Activated CD4-positive, alpha-beta memory T cell treated with anti-CD3 and anti-CD28 coated beads for 36 hours (primary cell): ENCODE measurements at places on chromosomes 3 and 15.

DNA sequence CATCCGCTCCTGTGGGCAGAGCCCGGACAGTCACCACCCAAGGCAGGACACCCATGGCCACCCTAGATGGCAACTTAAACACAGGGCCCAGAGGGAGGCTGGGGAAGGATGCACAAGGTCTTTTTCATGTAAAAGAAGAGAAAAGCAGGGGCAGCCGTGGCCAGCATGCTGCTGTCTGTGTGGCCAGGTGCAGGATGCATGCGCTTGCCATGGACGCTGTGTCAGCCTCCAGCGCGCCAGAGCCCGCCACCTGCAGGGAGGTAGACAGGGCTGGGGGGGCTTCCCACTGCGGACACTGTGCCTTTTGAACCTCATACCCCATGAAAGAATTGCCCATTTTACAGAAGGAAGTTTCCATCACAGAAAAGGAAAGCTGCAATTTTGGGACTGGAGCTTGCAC, 18.2 kb downstream of the UROC1 start:
- no peak for DNase-seq

DNA sequence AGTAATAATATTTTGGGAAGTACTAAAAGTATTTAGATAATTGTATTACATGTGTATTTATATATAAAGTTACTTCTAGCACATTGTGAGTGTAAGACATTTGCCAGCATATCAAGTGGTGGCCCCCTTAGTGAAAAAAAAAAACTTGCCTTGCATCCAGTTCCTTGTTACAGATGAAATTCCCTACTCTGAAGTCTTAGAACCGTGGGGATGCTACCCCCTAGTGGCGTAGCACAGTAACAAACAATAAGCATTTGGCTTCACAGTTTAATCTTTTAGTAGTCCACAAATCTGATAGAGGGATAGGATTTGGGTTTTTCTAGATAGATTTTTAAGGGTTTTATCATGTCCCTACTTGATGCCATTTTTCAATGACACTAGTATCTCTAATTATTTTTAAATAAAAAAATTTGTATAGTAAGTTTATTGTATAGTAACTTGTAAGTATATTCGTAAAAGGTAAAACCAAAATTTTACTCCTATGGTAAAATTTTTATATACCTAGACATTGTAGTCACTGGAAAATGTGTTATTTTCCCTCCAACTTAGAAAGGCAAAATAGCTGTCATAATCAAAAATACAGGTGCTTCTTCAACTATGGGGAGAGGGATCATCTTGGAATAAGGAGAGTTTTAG, 14.3 kb downstream of the SMC4 start:
- peak; percentile 71 for DNase-seq

GRCh38 chr15:56160966-56161365, 82.7 kb downstream of the RFX7 start:
- no peak for DNase-seq

- peak; percentile 3 for DNase-seq
These were observed 25.9 kb upstream of the SLC41A3 start for GRCh38 chr3:126109880-126110235.

- no peak for DNase-seq
These were observed 6.0 kb downstream of the CCDC174 start for GRCh38 chr3:14657579-14657978.

DNA sequence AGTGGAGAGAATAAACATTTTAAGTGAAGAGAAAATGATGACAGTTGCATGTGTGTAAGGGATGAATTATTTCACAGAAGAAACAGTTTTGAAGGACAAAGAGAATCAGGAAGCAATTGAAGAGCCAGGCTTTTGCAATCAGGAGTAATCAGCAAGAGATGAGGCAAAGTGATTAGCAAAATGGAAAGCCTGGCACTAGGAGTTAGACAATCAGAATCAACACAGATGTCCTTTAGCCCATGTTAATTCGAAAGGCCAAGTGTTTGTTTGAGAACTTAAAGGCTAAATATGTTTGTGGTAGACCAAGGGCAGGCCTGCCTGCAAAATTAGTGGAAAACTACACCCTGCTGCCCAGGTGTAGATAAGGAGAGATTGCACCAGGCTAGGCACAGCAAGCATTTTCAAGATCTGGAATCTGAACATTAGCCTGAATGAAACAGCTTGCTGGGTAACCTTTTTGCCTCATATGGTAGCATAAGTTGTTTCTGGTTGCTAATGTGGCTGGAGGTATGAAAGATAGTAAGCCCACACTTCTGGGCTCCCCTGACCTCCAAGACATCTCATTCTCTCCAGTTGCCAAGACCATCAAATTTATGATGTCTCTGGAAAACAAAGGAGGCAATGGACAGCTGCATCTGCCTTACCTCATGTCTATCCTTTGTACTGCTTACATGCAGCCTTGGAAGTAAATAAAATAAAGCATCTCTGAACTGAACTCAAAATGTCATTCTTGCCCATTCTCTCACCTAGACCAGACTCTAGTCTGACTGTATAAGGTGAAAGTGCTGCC, 22.0 kb upstream of the LEKR1 start:
- DNase-seq, result no peak

DNA sequence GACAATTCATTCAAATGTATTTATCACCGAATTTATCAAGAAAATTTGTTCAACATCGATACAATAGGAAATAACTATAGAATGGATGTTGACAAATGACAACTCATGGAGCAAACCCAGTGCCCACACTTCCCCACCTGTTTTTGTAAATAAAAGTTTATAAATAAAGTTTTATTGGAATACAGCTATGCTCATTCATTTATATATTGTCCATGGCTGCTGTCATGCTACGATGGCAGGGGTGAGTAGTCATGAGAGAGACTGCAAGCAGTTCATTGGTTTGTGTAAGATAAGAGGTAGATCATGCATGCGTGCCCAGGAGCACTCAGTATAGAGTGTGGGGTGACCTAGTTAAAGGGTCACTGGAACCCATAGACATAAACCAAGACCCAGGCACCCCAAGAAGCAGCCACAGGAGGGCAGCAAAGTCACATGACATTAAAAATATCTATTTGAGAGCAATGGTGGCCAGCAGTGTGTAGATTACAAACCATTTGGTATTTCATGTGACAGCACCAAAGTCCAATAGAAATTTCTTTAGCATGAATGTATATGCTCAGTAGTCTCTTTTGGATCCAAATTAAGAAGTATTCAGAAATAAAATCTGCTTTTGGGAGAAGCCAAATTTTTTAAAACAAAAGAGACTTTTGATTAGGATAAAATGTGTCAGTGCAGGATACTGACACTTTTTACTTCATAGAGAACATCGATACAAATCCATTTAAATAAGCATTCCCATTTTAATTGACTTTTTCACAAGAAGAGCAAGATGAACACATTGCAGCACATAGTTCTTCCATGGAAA, 794.8 kb downstream of the MCTP2 start:
- peak; percentile 18 for DNase-seq

DNA sequence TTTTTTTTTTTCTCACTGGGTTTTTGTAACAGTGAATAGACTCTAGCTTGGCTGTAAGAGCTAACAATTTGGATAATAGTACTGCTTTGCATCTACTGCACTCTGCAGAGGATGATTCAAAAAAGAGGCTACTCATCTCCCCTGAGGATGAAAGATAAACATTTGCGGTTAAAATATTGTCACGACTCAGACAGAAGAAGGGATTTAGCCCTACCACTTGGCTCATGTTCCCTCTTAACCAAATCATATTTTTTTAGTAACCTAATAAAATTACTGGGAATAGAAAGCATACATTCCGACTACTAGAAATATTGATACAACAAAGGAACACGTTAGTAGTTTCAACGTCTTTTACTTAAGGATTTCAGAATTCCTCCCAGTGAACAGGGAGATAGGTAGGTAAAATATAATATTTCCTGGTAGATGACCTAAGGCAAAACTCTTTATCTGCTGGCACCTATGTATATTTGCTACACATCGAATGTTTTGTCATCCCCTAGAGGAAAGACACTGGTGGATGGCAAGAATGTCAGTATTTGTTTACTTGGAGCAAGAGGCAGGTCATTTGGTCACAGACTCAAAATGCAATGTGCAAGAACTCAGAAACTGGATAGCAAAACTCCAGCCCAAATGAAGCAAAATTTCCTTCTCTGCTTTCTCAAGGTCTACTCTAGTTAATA, 110.8 kb downstream of the GREM1 start:
- DNase-seq, result no peak

- DNase-seq, result no peak
These were observed 6.1 kb downstream of the ERICH6 start for GRCh38 chr3:150697646-150698045.

GRCh38 chr3:50003216-50003615, 63.3 kb downstream of the RBM6 start:
- no peak for DNase-seq

- peak; percentile 48 for DNase-seq
These were observed 1.8 kb upstream of the MESD start for GRCh38 chr15:80991421-80991820.

DNA sequence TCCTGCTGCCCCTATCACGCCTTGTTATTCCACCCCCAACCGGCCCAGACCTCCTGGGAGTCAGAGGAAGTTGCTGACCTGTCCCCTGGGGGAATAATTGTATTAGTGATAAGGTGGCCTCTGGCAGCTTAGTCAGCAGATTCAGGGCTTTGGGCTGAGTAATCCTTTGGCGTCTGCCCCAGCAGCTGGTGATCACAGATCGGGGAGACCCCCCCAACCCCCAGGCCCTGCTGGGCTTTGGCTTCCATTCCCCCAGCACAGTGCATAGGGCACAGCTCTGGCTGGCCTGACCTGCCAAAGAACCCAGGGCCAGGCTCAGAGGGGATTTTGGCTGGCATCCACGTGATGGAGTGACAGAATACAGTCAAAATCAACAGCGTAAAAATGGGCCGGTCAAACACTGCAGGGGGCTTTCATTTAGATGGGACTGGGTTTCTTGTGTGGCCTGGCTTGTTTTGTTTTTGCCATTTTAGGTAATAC, 3.9 kb upstream of the NR2E3 start:
- no peak for DNase-seq

DNA sequence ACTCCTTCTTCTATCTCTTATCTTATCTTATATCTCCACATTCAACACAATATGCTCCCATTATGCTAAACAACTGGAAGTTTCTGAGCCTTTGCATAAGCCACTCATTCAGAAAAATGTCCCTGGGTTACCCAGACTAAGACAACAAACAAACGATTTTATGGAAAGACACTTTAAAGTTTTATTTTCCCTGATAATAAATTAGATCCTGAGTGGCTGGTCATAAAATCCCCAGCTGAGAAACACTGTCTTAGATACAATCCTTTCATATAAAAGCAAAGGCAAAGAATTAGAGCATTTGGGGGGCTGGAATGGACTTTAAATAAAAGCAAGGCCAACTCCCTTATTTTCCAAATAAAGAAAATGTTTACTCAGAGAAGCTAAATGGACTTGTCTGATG, 322.3 kb downstream of the GBE1 start:
- no peak for DNase-seq

GRCh38 chr3:127835993-127836882, 13.9 kb upstream of the MGLL start:
- no peak for DNase-seq

GRCh38 chr15:46815765-46816164, 901.5 kb upstream of the SEMA6D start:
- DNase-seq, result no peak

- no peak for DNase-seq
These were observed 106.5 kb downstream of the P3H2 start for GRCh38 chr3:190013943-190014924.

DNA sequence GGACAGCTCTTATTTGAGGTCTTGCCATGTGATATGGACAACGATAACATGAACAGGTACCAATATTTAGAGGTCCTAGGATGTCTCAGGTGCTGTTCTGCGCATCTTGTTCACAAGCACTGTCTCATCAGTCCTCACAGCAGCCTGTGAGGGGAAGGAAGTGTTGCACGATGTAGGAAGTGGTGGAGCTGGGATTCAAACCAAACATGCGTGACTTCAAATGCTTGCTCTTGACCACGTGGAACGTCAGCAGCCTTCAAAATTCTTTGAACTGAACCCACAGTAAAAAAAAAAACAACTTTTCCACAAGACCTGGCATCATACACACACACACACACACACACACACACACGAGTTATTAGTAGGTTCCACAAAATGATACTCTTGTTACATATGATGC, 153.4 kb upstream of the SMAD3 start:
- DNase-seq, result peak; percentile 58

- DNase-seq, result no peak
These were observed 23.1 kb upstream of the CDCP1 start for GRCh38 chr3:45169125-45169904.

- no peak for DNase-seq
These were observed 1.4 kb downstream of the SOX14 start for GRCh38 chr3:137765310-137766033.

DNA sequence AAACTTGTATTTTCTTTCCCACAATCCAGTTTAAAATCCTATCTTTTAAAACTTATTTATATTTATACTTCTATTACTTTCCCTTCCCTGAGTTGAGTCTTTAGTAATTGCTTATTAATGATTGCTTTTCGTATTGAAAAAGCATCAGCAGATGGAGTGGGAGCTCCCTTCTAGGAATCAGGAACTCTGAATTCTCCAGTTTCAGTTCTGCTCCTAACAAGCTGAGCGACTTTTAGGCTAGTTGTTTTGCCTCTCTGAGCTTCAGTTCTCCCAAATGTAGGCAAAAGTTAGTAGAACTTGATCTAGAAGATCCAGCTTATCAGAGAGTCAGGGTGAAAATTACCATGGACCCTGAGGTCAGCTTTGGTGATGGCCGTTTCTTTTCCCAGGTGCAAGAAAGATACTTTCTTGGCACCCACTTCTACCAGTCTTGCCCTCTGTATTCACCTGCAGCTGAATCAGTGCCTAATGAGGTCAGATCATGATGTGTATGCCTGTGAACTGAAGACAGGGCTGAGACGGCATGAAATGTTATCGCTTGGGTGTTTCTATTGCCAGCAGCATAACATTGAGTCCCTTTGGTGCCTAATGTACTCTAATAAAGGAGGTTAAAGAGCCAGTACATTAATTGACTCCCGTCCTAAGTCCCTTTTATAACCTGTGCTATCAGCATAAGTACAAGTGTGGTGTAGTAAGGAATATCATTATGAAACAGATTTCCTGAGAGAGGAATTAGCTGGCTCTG, 194.5 kb upstream of the TBC1D5 start:
- DNase-seq, result no peak
